ENCODE measurements at places on chromosomes 6 and 20. TPM values are rescaled to one million over a fixed set of nuclear protein-coding genes. Genes with fewer than 3 reads are reported as not detected.
A peak's percentile ranks its signal among the peaks of the same experiment; 100 is the strongest.

Gene SYTL3
- 1.7 TPM for total RNA-seq

DNA sequence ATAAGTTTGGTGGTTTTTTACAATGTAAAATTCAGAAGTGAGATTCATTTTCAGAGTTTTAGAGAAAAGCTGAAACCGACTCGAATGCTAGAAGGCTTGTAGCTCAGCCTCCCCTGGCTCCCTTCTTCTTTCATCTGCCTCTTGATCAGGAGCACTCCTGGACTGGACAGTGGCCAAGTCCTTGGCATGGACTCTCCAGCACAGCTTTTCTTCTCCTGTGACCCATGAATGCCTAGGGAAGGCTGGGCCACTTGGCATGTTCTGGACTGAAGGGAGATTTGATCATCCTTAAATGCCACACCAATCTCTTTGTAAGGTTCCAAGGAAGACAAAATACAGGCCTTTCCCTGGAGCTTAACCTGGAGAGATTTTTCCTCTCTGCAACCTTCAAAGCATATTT lies 384.0 kb upstream of the SASH1 start:
- no peak for DNase-seq

Gene HMGA1
- 72.3 TPM for total RNA-seq

- DNase-seq, result no peak
These were observed 106.8 kb upstream of the DOK5 start for GRCh38 chr20:54368570-54368969.

DNA sequence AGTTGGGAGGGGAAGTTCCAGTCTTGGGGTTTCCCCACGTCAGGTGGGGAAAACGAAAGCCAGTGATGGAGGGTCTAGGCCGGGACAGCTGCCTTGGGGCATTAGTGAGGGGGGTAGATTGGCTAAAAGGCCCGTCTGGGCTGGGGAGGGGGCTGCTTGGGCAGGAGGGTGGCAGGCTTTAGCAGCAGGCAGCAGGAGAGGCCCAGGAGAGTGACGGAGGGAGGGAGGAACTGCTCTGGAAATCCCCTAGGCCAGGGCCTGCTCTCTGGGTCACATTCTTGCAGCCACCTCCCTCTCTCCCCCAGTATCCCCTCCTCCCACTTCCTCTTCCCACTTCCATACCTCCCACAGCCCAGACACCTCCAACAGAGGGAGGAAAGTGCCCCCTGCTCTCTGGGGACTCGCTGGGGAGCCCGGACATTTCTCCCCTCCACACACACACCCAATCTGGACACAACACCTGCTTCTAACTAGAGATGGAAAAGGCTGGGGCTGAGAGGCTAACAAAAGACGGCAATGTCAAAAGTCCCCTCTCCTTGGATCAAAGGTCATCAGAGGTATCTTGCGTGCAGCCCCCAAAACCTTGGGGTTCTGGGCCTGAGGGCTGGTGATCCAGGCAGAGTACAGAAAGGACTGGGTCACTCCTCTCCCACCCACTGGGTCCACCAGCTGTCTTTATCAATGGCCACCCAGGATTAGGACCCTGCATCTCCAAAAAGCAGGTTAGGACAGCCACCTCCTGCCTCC lies 1.8 kb downstream of the NFKBIE start:
- peak; percentile 84 for DNase-seq

Gene CCR6
- not detected for total RNA-seq

All from A172 (cell line).